IPS DF 19.7 (cell line): ENCODE measurements at places on chromosomes 6 and 20.

DNA sequence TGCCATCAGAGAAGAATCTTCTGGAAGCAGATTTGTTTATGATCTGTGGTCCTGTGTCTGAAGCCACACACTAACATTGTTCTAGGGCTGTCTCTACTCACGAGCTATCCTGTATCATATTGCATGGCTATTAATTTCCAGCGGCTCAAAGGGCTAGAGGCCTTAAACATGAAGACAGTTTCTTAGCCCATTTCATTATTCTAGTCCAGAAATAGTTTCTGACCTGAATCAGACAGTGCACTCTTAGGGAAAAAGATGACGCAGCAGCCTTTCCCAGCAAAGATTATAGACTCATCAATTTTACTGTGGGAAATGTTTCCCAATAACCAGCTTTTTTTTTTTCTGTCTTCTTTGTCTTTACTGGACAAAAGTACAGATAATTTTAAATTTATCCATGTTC lies 105.3 kb upstream of the SUPT3H start:
- DNase-seq = no peak

GRCh38 chr20:61445741-61446140 lies 193.7 kb downstream of the CDH4 start:
- no peak for DNase-seq

DNA sequence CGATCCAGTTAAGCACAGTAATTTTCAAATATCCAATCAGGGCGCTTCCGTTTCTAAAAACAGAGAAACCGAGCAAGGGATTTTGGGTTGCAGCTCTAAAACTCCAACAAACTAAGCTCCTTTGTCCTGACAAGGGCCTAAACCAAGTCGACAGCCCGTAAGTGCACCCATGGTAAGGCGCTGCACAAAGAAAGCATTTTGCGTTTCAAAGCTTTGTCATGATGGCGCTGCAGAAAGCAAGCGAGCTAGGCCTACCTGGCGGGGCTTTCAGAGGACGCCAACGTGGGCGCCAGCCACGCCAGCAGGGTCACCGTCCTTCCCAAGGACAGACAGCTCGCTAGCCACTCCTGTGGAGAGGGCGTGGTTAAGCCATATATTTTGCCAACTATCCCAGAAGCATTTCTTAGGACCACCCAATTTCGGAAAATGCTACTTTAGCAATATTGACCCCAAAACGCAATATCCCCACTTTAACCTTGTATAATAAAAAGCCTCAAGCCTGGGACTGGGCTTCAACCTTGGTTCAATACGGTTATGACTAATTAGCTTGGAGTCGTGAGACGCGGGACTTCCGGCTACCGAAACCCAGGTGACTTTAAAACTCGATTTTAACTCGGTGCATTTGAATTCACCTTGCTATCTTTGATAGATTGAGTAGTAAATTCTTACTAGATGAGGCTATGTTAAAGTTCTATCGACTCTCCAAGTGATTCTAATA lies 53.8 kb downstream of the TRIM38 start:
- DNase-seq = no peak

GRCh38 chr6:106534564-106534982 lies 94.7 kb downstream of the RTN4IP1 start:
- no peak for DNase-seq

DNA sequence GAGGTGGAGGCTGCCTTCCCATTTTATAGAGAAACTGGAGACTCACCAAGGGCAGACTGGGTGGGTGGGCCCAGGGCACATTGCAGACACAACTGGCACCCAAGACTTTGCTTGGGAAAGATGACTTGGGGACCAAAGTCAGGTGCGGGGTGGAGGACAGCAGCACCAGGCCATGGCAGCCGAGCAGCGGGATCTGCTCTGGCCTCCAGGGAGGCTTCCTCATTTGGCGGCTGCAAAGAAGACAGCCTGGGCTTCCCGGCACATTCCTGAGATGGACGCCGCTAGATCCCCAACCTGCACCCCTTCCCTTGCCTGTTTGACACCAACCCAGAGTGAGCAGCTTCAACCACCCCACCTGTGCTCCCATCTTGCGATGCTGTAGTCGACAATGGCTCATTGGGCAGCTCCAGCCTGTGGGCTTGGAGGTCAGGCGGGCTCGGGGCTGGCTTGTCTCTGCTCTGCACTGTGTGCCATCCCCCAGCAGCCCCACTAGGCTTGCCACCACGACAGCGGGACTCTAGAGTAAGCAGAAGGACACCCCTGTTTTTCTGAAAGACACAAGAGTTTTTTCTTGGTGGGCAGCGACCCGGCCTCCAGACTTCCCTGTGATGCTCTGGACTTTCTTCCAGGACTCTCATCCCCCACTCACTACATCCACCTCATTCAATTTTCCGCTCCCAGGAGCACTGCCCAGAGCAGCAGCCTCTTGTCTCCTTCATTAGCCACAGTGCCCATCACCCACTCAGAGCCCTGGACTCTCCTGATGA lies 184.9 kb upstream of the CST7 start:
- no peak for DNase-seq

GRCh38 chr6:114432400-114432799 lies 89.6 kb upstream of the HS3ST5 start:
- DNase-seq = no peak

DNA sequence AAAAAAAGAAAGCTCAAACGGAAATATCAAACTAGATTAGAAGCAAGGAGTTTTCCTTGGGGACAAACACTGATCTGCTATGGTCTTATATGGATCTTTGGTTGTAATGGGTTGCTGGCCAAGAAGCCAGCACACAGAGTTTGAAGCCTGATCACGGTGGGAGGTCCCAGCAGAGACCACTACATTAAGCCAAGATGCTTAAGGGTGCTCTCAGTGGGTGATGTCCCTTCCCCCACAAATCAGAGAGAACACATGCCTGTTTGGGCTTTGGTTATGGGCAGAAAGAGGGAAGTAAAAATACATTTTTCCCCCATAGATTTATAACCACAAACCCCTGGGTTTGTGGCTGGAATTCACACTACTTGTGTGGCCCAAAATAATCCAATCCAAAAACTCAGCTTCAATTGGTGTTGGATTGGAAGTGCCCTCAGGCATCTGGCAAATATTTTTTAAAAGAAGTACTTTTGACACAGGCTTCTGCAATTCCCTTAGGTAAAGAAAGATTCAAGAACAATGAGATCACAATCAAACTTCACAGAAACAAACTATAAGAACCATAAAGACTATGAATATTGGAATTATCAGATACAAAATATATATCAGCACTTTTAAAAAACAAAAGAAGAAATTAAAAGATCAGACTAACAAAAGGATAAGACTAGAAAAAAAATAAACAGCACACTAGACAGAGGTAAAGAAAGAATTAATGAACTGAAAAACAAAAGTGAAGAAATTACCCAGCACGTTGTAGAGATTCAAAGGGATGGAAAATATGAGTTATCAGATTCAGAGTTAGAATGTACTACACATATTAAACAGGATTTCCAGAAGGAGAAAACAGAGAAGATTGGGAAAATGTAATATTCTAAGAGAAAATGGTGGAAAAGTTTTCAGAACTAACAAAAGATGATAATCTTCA lies 44.7 kb downstream of the ESF1 start:
- DNase-seq = no peak

GRCh38 chr6:154572556-154572955 lies 62.1 kb upstream of the CNKSR3 start:
- no peak for DNase-seq

- DNase-seq = no peak
These were observed 223.6 kb downstream of the HIVEP2 start for GRCh38 chr6:142721215-142721920.

DNA sequence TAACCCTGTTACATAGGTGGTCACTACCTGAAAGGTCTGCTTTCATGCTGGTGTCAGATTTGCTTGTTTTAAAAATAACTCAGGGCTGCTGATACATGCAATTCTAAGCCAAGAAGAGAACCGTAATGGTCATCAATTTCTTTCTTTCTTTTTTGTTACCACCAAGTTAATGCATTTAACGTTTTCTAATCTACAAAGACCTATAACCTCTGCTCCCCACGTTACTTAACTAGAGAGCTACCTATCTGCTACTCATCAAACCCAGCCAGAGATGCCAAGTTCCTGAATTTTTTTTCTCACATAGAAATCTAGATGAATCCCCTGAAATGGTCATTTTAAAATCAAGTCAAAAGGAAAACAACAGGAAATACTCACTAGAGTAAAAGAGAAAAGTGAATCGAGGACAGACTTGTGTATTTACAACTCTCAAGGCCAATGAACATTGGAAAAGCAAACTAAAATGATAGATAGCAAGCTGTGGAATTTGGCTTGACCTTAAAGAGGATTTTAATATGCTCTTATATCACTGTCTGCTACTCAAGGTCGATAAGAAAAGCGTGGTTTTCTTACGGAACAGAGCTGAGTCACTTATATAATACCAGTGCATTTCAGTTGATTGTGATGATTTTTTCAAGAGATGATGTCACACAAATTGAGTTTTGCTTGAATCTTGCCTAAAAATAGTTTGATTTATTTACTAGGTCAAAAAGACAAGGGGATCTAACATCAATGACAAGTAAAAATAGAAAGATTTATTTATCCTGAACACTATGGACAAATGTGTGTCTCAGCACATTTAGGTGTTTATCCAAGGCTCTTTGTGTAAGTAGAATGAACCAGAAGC lies 67.9 kb downstream of the SGK1 start:
- DNase-seq = no peak

GRCh38 chr6:26388014-26388413 lies 5.1 kb downstream of the BTN2A2 start:
- no peak for DNase-seq
